CD4-positive, alpha-beta T cell treated with Interleukin-12 subunit alpha and Interleukin-12 subunit beta, for 1 hour (primary cell): ENCODE measurements at places on chromosomes 2 and 18.
A peak's percentile ranks its signal among the peaks of the same experiment; 100 is the strongest.

- peak; percentile 46 for DNase-seq
Observed at GRCh38 chr18:44700652-44701051, 20.0 kb downstream of the SETBP1 start.

GRCh38 chr2:15863494-15864175 is 76.7 kb upstream of the MYCN start:
- no peak for DNase-seq

- no peak for DNase-seq
Observed at GRCh38 chr2:157106950-157107349, 150.6 kb upstream of the GALNT5 start.

GRCh38 chr18:57051657-57052044 is 95.2 kb upstream of the BOD1L2 start:
- DNase-seq = no peak
